ENCODE measurements at places on chromosomes 6 and 20.

GRCh38 chr6:157034436-157035230 is 257.5 kb downstream of the ARID1B start:
- peak; percentile 19 for DNase-seq

DNA sequence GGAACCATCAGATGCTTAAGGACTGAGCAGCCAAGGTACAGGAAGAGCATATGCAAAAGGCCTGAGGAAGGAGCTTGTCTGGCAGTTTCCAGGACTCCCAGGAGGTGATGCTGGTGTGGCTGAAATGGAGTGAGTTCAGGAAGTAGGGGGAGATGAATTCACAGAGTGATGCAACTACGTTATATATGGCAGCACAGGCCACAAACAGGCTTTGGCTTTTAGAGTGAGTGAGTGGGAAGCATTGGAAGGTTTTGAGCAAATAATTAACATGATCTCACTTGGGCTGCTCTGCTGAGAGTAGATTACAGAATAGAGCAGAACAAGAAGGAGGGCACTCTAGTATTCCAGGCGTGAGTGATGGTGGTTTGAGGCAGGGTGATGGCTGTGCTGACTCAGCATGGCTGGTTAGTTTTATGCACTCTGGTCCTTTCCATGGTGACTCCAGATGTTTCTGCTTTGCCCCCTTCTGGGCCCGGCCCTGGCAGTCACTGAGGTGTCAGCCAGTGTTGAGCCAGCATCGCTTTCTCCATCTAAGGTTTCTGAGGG is 6.5 kb downstream of the BTN2A2 start:
- DNase-seq, result no peak

- DNase-seq, result no peak
These were observed 181.0 kb downstream of the TBC1D7 start for GRCh38 chr6:13147376-13147775.

DNA sequence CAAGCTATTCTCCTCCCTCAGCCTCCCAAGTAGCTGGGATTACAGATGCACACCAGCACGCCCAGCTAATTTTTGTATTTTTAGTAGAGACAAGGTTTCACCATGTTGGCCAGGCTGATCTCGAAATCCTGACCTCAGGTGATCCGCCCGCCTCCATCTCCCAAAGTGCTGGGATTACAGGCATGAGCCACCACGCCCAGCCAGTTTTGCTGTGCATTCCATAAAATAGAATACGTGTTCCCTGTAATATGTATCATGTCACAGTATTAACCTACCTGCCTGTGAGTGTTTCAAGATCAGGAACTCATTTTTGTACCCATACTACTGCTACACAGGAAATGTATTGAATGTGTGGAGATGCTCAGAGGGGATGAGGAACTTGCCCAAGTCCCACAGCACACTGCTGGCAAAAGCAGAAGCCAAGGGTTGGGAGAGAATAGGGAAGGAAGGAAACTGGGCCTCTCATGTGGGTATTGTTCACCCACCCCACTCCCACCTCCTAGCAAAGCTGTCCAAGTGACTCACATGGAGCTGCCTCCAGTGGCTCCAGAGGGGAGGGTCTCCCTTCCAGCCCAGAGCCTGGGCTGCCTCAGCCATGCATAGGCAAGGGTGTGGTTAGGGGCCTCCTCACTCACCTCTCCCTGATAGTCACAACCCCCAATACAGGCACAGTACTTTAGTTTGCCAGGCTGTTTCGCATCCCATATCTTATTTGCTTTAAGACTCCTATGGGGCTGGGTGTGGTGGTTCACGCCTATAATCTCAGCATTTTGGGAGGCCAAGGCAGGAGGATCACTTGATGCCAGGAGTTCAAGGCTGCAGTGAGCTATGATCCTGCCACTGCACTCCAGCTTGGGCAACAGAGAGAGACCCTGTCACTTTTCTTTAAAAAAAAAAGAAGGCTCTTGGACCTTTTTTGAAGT is 9.4 kb downstream of the HM13 start:
- DNase-seq, result no peak

- peak; percentile 22 for DNase-seq
These were observed 38.9 kb downstream of the FBXO9 start for GRCh38 chr6:53103993-53104675.

GRCh38 chr6:53066077-53066417 is 843 bp downstream of the FBXO9 start:
- peak; percentile 9 for DNase-seq

GRCh38 chr6:21395121-21395520 is 198.4 kb upstream of the SOX4 start:
- no peak for DNase-seq

- no peak for DNase-seq
These were observed 123.8 kb upstream of the NAA20 start for GRCh38 chr20:19893356-19893755.

- DNase-seq, result no peak
These were observed 91.1 kb downstream of the MTFR2 start for GRCh38 chr6:136158971-136159370.

DNA sequence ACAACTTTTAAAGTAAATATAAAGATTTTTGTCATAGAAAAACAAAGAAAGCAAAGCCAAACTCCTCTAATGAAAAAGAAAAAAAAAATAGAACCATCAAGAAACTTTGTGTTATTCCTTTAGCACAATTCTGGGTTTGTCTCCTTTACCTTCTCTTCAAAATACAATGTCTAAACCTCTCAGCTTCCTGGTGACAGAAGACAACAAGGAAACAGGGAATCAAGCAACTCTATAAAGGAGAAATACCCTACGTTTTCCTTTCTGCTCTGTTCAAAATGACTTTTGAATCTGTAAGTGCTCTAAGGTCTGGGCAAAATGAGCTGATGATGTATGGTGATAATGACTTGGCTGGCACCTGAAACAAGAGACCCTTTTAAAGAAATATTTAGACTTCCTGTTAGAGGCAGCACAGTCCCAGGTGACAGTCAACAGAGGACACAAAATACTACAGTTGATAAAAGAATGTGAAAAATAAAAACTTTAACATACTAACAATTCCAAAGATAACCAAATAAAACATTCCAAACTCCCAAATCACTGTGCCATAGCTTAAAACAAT is 101.4 kb downstream of the PRDM1 start:
- DNase-seq, result no peak

DNA sequence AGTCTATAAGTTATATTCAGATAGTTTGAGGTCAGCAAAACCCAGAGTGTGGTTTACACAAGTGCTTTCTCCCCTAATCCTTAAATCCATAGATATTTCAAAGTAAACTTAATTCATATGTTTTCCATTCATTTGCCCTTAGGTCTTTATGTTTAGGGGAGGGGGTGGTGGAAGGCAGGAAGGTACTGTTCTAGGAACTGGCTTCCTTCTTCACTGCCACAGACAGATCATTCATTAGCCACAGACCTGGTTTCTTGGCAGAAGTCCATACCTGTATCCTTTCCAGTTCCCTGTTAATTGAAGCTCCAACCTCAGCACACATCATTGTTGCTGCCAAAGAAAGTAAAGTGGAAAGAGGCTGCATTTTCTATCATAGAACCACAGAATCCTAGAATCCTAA is 123.0 kb downstream of the AIG1 start:
- no peak for DNase-seq

- no peak for DNase-seq
These were observed 166.9 kb downstream of the SLC16A10 start for GRCh38 chr6:111254004-111254778.

DNA sequence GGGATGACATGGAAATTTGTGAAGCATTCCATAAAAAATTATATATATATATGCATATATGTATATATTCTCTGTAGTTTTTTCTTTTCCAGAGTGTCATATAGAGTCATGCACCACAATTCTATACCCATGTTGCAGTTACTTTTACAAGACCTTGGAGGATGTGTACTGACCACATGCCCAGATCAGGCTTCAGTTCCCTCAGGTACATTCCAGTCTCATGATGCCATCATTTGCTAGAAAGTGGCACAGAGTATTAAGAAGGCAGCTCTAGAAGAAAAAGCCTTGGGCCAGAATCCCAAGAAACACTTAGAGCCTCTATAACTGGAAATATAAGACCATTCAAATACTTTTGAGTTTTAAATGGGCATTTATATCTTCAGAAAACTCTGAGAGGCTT is 685.5 kb upstream of the FLRT3 start:
- no peak for DNase-seq

- DNase-seq, result no peak
These were observed 207.9 kb downstream of the CLVS2 start for GRCh38 chr6:123203928-123204327.

DNA sequence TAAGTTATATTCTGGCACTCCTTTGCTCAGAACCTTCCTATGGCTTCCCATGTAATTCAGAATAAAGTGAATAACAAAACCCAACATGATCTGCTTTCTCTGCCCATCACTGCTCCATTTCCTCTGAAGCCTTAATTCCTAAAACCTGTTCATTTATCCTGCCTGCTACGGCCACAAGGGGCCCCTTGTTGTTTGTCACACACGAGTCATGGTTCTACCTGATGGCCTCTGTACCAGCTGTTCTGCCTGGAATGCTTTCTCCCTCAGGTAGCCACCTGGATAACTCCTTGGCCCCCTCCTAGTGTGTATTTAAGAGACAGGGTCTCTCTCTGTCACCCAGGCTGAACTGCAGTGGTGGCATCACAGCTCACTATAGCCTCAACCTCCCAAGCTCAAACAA is 26.8 kb downstream of the ERGIC3 start:
- DNase-seq, result peak; percentile 5

GRCh38 chr6:42110683-42111082 is 31.7 kb downstream of the C6orf132 start:
- no peak for DNase-seq

DNA sequence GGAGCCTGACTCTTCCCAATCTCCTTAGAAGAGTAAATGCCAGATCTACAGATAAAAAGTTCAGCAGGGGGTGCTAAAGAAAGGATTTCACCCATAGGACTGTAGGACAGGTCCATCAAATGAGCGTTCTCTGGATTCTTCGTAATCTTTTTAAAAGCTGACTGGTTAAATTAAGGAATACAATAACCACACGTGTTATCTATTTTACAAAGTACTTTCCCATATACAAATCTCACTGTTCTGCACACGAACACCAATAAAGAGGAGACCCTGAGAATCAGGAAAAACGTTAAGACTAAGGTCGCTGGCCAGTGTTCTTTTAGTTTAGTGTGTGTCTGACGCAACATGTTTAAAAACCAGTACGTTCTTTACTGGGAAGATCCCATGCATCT is 542 bp downstream of the TUBE1 start:
- no peak for DNase-seq

DNA sequence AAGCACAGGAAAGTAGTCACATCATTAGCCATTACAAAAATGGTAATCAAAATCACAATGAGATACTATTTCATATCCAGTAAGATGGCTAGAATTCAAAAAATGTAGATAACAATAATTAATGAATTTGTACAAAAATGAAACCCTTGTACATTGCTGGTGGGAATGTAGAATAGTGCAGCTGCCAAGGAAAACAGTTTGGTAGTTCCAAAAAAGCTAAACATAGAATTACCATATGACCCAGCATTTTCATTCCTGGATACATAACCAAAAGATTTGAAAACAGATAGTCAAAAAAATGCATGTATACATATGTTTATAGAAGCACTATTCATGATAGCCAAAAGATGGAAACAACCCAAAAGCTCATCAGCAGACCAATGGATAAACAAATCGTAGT is 251.1 kb upstream of the RAB32 start:
- no peak for DNase-seq

GRCh38 chr6:63246581-63246980 is 35.3 kb downstream of the FKBP1C start:
- DNase-seq, result no peak

GRCh38 chr20:63830841-63831588 is at the start of gene ZBTB46:
Gene ZBTB46 (minus strand): TSS chr20:63831264. CDS start chr20:63790757, 40,507 bp downstream.
- DNase-seq, result no peak

DNA sequence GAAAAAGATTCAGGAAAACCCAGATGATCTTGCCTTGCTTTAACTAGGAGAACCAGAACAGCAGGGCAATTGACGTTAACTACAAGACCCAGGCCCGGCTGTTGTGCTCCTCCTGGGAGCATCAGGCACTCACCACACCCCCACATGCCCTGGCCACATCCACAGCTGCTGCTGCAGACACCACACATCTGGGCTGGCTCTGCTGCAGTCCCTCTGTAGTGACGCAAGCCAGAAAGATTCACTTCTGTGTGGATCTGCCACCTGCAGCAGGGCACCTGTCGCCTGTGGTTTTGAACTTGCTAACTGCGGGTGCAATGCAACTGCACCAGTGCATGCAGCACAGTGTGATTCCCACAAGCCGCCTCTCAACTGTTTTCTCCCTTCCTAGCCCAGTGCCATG is 228.8 kb downstream of the SYNDIG1 start:
- peak; percentile 6 for DNase-seq

GRCh38 chr6:3147914-3148757 is 9.2 kb downstream of the TUBB2A start:
- no peak for DNase-seq

DNA sequence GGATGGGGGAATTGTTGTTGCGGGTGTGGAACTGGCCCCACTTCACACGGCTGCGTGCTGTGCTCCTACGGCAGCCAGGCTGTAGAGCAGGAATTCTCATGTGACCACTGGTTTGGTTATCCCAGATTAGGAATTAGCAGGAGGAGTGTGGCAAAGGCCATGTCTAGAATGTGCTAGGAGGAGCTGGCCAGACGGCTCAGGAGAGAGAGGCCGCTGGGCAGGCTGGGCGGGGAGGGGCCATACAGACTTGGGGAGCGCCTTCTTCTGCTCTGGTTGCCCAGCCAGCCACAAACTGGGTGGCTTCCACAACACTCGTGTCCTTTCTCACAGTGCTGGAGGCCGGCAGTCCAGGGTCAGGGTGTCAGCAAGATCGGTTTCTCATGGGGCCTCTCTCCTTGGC is 245.0 kb upstream of the QKI start:
- DNase-seq, result no peak

- DNase-seq, result no peak
These were observed 48.8 kb downstream of the FLRT3 start for GRCh38 chr20:14288341-14289330.

- no peak for DNase-seq
These were observed 677.3 kb upstream of the AGPAT4 start for GRCh38 chr6:161951126-161951525.

DNA sequence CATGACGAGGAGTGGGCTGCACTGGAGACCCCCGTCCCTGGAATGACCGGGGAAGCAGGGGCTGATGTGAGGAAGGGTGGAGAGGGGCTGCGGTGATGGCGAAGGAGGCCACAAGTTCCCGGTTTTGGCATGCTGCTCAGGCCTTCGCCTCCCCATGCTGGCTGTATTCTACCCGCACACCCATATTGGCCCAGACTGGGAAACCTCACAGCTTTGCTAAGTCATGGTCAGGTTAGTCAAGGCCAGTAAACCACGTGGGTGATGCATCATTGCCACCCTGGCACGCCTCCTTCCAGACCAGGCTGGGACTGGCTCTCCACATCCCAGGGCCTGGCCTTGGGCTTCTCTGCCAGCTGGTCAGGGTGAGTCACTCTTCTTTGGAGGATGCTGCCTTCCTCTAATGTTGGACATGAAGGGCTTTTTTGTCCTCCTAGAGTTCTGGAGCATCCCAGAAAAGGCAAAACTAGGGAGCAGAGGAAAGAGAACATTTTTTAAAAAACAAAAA is 53.8 kb downstream of the PCNA start:
- DNase-seq, result no peak

DNA sequence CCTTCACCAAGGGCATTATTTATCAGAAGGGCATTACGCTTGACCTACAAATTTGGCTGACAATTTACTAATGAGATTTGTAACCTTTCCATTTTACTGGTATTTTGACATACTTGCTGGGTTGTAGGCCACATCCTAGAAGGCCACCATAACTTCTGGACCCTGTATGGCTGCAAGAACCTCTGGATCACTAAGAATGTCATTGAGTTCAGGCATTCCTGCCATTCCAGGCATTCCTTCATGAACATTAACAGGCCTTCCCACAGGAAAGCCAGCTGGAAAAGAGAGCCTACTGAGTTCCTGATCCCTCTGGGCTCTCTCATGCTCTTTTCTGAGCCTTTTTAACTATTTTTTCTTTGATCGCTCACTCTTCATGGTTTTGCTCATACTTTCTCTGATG is 28.4 kb upstream of the SLC35A1 start:
- DNase-seq, result no peak

Measured in naive B cell (primary cell).